ENCODE measurements at places on chromosomes 6 and 20.
A peak's percentile ranks its signal among the peaks of the same experiment; 100 is the strongest.

DNA sequence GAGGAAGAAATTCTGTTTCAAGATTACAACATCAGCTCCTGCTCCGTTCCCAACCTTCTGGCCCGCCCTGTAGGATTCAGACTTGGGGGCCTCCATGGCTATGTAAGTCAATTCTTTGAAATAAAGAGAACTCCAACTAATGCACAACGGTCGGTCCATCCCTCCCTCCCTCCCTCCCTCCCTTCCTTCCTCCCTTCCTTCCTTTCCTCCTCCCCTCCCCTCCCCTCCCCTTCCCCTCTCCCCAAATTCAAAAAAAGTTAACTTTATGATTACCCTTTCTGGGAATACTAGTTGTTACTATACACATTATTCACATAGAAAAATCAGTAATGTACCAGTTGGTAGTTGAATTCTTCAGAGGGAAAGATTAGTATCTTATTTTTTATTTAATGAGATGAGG lies 179.7 kb upstream of the AGPAT4 start:
- DNase-seq, result no peak

DNA sequence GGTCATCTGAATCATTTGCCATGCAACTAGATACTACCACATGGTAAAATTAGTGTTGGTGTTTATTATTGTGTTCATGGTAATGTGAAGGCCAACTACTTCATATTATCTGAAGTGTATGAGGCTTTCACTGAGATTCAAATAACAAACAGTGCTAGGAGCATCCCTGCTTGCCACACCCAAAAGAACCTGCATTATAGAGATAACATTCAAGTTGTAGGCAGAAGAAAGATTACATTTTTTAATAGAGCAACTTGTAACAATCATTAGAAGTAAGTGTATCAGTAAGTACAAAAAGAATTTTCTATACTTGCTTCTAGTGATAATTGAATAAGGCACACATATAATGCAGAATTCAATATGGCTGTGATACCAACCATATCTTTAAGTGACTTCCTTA lies 49.8 kb downstream of the BCKDHB start:
- DNase-seq, result no peak

DNA sequence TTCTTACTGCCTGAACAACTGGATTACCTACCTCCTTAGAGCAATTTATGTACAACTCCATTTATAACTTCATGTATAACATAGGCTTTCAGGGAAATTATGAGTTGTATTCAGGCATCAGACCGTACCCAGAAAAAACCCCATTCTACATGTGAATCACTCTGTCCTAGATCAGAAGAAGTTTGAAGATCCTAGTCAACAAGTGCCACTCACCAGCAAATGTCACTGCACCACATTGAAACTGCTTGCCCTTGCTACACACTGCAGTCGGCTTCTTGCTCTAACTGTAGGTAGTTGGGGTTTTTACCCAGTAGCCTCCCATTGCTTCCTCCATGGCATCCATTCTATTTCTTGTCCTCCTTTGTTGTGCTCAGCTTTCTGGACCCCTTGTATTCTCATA lies 132.4 kb downstream of the DNAH8 start:
- DNase-seq, result no peak

- no peak for DNase-seq
These were observed 136.3 kb downstream of the PRND start for GRCh38 chr20:4858000-4858399.

DNA sequence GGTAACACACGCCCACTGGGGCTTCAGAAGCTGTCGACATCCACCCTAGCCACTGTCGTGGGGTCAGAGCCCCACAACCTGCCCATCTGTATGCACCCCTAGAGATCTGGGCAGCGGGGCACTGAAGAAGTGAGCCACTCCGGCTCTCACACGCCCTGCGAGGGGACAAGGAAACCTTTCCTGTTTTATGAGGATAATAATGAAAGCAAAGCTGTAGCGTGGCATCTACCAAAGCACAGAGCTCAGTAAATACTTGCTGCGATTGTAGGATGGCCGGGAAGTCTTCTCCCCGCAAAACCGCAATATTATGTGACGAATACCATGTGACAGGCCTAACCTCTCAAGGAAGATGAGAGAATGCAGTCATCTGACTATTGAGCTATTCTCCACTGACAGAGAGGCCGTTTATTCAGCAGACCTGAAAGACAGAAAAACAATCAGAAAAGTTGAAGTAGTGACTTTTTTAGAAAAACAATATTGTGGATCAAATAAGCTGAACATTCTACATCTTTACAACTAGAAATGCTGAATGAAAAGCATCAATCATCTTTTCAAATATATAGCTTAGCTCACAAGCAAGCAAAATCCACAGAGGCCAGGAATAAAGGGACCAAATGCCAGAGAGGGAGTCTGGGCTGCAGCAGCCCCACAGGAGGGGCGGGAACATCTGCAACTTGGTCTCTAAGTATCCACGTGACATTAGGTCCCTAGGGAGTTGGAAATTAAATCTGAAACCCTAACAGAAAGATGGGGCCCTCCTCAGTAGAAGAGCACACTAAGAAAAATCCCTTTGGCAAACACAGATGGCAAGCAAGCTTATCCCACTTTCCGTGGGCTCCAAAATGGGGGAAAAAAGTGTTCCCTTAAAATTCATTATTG lies 207.8 kb downstream of the TTLL2 start:
- no peak for DNase-seq

- peak; percentile 49 for DNase-seq
These were observed 5.4 kb upstream of the DNAJC5 start for GRCh38 chr20:63889241-63890200.

DNA sequence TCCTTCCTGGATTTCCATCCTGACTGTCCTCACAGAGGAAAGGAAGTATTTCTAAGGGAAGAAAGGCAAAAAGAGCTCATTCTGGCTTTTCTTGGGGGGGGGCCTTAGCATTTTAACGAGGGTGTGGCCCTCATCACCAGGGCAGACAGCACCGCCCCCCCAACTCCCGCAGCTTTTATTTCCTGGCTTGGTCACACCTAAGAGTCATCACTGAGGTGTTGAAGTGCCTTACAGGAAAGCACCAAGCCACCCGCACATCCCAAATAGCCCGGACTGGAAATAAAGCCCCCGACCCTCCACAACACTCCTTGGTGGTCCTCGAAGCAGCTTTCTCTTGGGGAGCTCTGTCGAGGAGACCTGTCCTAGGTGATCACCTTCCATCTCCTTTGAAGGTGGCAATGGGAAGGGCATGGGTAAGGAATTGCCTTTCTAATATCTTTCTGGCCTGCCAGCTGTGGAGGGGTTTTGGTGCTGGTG lies 1.3 kb downstream of the PTK7 start:
- DNase-seq, result no peak

GRCh38 chr6:140879946-140880345 lies 1252.8 kb upstream of the GJE1 start:
- DNase-seq, result no peak
